ENCODE measurements at places on chromosomes 1 and 21. TPM values are rescaled to one million over a fixed set of nuclear protein-coding genes. Genes with fewer than 3 reads are reported as not detected.

DNA sequence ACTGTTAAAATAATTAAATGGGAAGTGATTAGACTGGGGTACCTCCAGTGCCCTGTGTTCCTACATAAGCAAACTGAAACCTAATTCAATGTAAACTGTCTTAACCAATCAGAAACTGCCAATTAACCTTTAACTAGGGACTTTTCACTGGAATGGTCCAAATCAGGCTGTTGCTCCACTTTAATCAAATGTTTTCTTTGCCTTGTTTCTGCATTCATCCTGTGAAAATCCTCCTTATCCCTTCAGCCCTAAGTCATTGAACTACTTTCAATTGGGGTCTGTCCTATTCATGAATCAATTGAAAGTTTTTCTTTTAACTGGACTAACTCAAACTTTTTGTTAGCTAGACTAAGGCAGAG lies 5.1 kb upstream of the FUBP1 start:
- no peak for DNase-seq
- H3K27me3 ChIP-seq, result no peaks in the 10 kb centered on the region
- H3K4me1 ChIP-seq, result no peaks in the 10 kb centered on the region
- no peak overlapping the region for H3K4me3 ChIP-seq

DNA sequence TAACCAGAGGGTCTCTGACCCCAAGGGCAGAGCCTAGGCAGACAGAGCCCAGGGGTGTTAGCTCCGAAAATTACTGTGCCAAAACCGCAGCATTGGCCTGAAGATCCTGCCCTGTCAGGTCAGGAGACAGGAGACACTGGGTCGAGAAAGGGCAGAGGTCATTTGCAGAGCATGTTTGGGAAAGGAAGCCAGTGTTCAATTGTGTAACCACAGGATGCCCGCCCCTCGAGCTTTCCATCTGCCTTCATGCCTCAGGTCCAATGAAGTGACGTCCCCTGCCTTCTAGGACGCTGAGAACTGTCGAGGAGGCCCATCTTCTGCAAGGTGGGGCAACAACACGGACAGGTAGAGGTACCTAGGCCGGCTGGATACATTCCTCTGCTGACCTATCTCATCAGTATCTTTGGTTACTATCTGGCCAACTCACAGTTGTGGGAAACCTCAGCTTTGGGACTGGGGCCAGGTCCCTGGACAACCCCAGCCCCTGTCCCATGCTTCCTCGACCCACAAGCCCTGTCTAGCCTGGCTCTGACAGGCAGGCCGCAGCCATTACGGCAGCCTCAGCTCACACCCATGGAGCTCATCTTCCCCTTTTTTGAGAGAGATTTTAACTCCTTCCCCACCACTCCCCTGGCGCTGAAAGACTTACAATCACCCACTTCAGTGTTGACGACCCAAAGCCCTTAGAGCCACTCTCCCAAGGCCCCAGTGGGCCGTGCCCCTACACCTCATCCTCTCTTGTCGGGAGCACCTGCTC lies 1.3 kb downstream of the ARL8A start:
- peak overlapping the region; percentile 96 for H3K4me3 ChIP-seq
- DNase-seq, result no peak
- H3K36me3 ChIP-seq, result no peaks in the 10 kb centered on the region
- H3K4me1 ChIP-seq, result peaks cover 5% of the 10 kb centered on the region
- H3K27me3 ChIP-seq, result no peaks in the 10 kb centered on the region

GRCh38 chr1:12478612-12478985 lies 139.4 kb downstream of the DHRS3 start:
- H3K27ac ChIP-seq, result peak overlapping the region; percentile 76
- H3K36me3 ChIP-seq, result no peaks in the 10 kb centered on the region
- DNase-seq, result no peak
- H3K4me3 ChIP-seq, result no peak overlapping the region
- peaks cover 49% of the 10 kb centered on the region for H3K4me1 ChIP-seq

- H3K36me3 ChIP-seq, result no peaks in the 10 kb centered on the region
- peak; percentile 4 for DNase-seq
- no peaks in the 10 kb centered on the region for H3K4me1 ChIP-seq
These were observed 678.4 kb upstream of the ADAMTS5 start for GRCh38 chr21:27645285-27645684.

VANGL2 gene
- total RNA-seq, result 9.7 TPM

Measured in prostate gland (tissue), 2 donors.